Type B pancreatic cell (in vitro differentiated cells): ENCODE measurements at places on chromosomes 5 and 9. TPM values are rescaled to one million over a fixed set of nuclear protein-coding genes. Genes with fewer than 3 reads are reported as not detected.

DNA sequence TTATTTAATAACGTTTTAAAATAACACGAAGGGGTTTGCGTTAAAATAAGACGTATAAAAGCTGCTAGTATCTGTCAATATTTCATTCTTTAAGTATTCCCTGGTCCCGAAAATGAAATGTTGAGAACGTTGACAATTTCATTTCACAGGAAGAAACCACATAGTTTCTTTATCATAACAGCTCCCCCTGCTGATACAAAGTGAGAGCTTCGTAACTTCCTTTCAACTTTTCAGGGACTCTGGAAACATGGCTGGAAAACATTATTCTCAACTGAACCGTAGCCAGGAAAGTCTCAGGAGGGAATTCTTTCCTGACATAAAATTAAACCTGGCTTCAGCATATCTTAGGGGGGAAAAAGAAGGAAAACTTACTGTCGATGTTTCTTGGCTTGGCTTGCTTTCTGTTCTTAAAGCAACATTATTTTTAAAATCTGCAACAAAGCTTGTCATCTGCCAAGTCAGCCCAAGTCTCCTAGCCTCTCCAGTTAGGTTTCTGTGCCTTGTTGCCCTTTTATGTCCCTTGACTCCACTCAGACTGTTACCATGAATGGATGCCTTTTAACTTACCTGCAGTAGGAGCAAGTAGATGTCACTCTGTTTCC, 122.9 kb upstream of the DAB2 start:
- H3K36me3 ChIP-seq = no peaks in the 10 kb centered on the region
- DNase-seq = no peak
- H3K4me1 ChIP-seq = peaks cover 21% of the 10 kb centered on the region
- no peak overlapping the region for H3K27ac ChIP-seq
- no peaks in the 10 kb centered on the region for H3K27me3 ChIP-seq

- no peaks in the 10 kb centered on the region for H3K36me3 ChIP-seq
- H3K27me3 ChIP-seq = no peaks in the 10 kb centered on the region
- H3K4me1 ChIP-seq = peaks cover 25% of the 10 kb centered on the region
- no peak overlapping the region for H3K4me3 ChIP-seq
- H3K27ac ChIP-seq = no peak overlapping the region
These were observed 46.9 kb upstream of the UBAC1 start for GRCh38 chr9:136007934-136008692.

DNA sequence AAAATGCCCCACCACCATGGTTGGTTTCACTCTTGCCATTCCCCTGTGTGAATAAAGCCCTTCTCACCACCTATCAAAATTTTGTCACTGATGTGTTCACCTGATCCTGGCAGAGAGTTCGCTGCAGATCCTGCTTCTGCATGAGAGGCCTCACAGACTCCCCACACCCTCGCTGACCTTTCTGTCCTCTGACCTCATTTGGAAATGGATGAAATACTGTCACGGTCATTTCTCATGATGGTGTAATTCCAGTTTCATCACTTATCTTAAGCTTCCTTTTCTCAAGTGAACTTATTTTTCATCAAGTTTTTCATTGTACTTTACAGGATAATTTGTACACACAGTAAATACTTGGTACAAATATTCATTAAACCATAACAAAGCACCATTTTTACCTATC, 131.3 kb downstream of the FRMD3 start:
- H3K4me3 ChIP-seq = no peak overlapping the region
- H3K27me3 ChIP-seq = peaks cover 3% of the 10 kb centered on the region
- no peaks in the 10 kb centered on the region for H3K36me3 ChIP-seq
- H3K4me1 ChIP-seq = peaks cover 9% of the 10 kb centered on the region
- H3K27ac ChIP-seq = no peak overlapping the region
- DNase-seq = no peak

DNA sequence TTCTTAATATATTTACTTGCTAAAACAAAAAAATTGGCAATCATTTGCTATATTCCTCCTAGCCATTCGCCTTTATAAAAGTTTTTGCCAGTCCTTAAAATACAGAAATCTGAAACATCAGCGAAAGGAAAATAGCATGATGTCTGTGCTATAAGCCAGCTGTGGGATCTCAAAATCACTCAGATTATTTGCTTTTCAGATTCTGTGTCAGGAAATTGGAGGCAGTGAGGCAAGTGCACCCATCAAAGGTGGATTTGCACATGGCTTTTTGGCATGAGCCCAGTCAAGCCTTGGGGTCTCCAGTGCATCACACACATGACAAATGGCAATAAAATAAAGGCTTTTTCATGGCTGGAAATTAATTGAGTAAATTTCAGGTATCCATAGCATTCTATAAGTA, 196.8 kb upstream of the DAPK1 start:
- DNase-seq = no peak
- H3K4me3 ChIP-seq = no peak overlapping the region
- peaks cover 16% of the 10 kb centered on the region for H3K4me1 ChIP-seq
- no peak overlapping the region for H3K27ac ChIP-seq
- no peaks in the 10 kb centered on the region for H3K36me3 ChIP-seq
- H3K27me3 ChIP-seq = peaks cover 20% of the 10 kb centered on the region

- H3K4me3 ChIP-seq = no peak overlapping the region
- H3K27ac ChIP-seq = no peak overlapping the region
- H3K27me3 ChIP-seq = peaks cover 28% of the 10 kb centered on the region
- no peaks in the 10 kb centered on the region for H3K4me1 ChIP-seq
- no peak for DNase-seq
These were observed 45.4 kb downstream of the DMRT1 start for GRCh38 chr9:886886-887285.

- no peak for DNase-seq
- H3K36me3 ChIP-seq = no peaks in the 10 kb centered on the region
- no peaks in the 10 kb centered on the region for H3K4me1 ChIP-seq
- H3K27ac ChIP-seq = no peak overlapping the region
These were observed 27.9 kb upstream of the IFNA14 start for GRCh38 chr9:21267485-21268346.

DNA sequence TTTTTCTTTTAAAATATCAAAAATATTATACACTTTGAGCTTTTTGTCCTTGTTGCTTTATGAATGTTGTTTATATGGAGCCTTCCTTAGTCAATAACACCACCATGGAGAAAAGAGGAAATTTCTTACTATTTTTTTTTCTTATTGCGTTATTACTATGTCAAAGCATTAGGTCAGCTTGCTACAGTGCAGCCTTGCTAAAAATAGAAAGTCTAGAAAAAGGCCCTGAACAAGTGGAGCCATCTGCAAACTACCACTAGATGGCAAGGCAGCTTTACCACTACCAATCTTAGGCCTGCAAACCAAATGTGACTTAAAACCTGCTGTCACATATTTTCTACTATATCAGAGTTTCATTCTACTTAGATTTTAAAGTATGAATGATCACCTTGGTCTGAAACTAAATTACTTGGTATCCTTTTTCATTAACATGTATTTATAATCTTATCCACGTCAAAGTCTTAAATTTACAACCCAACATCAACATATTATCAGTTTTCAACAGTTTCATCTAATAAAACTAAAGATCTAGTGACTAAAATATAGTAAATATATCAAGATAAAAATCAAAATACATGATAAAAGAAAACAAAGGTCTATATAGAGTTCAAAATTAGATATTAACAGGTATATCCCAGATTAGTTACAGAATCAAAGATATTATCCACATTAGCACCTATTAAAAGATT, 113.1 kb upstream of the ACOT12 start:
- no peak for DNase-seq
- H3K27ac ChIP-seq = no peak overlapping the region
- H3K27me3 ChIP-seq = no peaks in the 10 kb centered on the region
- H3K36me3 ChIP-seq = peaks cover 26% of the 10 kb centered on the region
- peaks cover 13% of the 10 kb centered on the region for H3K4me1 ChIP-seq
- H3K4me3 ChIP-seq = no peak overlapping the region

The SLC22A4 gene
- total RNA-seq = 1.3 and 2.0 TPM in 2 replicates
